Activated B cell treated with CpG ODN at 0.5 μM for 24 hours (primary cell): ENCODE measurements at places on chromosomes 7 and 10.

DNA sequence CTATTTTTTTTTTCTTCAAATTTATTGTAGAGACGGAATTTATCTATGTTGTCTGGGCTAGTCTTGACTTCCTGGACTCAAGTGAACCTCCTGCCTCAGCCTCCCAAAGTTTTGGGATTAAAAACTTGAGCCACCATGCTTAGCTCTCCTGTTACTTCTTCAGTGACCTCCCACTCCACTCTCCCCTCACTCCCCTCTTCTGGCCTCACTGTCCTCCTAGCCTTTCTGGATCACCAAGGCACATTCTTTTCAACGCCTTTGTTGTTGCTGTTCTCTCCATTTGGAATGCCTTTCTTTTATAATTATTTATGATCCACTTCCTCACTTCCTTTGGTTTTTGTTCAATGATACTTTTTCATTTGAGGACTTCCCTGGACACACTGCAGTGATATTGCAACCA, 17.9 kb downstream of the PTPRZ1 start:
- no peak for DNase-seq

GRCh38 chr10:61284222-61284890, 168.8 kb downstream of the TMEM26 start:
- DNase-seq = no peak

DNA sequence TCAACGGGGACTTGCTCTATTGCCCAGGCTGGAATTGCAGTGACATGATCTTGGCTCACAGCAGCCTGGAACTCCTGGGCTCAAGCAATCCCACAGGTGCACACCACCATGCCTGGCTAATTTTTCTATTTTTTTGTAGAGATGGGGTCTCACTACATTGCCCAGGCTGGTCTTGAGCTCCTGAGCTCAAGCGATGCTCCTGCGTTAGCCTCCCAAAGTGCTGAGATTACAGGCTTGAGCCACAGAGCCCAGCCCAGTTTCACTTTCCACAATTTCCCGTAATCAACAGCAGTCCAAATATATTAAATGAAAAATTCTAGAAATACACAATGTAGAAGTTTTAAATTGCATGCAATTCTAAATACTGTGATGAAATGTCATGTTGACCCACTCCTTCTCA, 24.0 kb downstream of the SEPTIN14 start:
- DNase-seq = no peak

DNA sequence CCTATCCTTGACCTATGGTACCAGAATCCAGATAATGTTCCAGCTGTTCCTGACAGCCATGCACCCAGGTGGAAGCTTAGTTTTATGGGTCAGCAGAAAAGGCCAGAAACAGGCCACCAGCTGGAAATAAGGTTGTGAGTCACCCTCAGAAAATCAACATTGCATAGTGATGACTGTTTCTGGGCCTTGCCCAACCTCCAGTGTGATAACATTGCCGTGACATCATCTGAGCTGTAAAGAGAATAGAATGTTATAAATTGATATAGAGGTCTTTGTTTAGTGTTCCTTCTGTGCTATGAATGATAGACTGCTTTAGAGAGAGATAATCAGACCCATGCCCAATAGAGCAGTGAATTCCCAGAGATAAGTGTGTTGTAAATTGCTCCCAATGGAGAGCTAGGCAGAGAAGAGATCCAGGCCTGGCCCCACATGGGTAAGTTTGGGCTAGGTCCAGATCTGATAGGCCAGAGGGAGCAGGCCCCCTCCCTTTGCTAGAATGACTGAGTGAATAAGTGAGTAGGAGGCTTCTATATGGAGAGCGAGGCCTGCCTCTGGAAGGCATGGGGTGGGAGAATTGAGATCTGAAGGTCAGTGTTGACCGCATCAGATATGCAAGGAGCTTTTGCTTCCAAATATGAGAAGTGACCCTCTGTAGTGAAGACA, 14.2 kb upstream of the HPS1 start:
- no peak for DNase-seq

DNA sequence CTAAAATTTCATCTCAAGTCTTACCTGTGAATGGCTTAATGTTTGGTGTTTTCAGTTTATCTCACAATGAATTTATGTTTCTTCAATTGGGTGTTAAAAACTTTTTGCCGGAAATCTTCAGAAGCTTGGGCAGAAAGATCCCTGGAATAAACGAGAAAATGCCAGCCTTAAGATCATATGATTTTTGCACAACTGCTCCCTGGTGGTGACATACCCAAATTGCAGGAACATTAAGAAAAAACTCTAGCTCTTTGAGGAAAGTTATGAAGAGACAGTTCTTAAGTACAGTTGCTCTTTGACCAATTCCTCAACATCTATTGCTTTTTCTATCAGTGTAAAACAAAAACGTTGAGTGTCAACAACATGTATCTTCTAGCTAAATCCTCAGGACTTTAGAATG, 48.2 kb upstream of the CREB5 start:
- DNase-seq = no peak

DNA sequence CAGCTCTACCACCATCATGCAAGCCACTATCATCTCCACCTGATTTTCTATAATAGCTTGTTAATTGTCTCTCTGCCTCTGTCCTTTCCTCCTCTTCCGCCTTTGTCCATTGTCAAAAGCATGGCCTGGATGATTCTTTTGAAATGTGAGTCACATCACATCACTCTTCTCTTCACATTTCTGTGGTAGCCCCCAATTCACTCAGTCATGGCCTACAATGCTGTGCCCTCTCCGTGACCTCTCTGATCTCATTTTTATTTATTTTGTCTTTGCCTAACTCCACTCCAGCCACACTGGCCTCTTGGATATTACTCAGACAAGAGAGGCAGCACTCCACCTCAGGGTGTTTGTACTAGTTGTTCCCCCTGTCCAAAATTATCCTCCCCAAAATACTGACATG, 4.9 kb upstream of the ABCB4 start:
- DNase-seq = no peak

DNA sequence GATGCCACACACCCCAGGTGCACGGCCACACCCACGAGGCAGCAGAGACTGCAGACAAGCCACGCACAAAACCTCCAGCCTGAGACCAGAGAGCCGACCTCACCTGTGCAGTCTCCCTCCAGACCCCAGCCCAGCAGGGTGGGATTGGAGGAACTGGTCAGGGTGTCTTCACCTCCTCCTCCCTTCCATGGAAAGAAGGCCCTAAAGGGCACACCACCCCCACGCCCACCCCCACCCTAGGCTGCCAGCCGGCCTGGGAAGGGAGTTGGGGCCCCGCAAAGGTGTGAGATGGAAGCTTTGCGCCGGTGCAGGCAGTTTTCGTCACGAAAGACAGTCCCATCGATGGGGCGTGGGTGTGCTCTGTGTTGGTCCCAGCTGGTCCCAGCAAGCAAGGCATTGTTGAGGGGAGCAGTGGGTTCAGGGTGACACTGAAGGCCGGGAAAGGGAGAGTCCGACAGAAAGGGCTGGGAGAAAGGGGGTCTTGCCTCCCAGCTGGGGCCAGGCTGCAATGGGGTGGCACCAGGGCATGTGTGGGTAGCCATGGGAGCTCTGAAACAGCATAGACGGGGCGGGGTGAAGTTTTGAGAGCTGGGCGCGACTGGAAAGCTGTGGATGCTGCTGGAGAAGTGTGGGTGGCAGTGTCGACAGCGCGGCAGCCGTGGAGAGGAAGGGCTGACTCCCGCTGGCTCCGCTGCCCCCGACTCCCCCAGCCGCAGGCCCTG, 349.2 kb downstream of the GLRX3 start:
- DNase-seq = no peak
